Gastroesophageal sphincter (tissue), 4 donors: ENCODE measurements at places on chromosomes 1 and 21.

GRCh38 chr1:31652891-31653499, 8.3 kb upstream of the PEF1 start:
- no peak for ATAC-seq

- peak; percentile 89 for ATAC-seq
Observed at GRCh38 chr21:39125752-39126485, 57.3 kb downstream of the PSMG1 start.

GRCh38 chr1:21311016-21311415, 20.8 kb upstream of the ECE1 start:
- ATAC-seq, result no peak

GRCh38 chr1:182237329-182237728, 154.3 kb downstream of the GLUL start:
- ATAC-seq, result no peak

- no peak for ATAC-seq
Observed at GRCh38 chr1:82515650-82516049, 714.9 kb downstream of the ADGRL2 start.

- no peak for ATAC-seq
Observed at GRCh38 chr1:18575620-18576019, 55.0 kb upstream of the PAX7 start.

GRCh38 chr21:33866826-33867225, 48.8 kb downstream of the ATP5PO start:
- peak; percentile 51 for ATAC-seq

- ATAC-seq, result no peak
Observed at GRCh38 chr1:210332719-210333398, 4.2 kb downstream of the HHAT start.

DNA sequence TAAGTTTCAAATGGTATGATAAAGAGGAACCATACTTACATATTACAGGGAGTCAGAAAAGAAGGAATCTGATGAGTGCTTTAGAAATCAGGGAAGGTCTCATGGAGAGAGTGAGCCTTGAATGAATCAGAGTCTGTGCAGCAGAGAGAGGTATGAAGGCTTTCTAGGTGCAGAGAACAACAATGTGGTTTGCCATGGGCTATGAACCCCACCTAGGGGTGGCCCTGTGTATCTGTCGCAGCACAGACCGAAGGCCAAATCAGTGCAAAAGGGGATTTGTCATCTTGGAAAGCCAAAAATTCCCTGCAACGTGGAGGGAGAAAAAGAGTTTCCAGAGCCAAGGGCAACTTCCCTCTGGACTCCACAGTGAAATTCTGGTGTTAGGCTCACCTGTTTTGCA, 3.5 kb downstream of the PAPPA2 start:
- no peak for ATAC-seq

GRCh38 chr1:10456661-10457060, 6.8 kb downstream of the CORT start:
- ATAC-seq, result no peak

GRCh38 chr1:23836037-23836436, 10.8 kb upstream of the HMGCL start:
- ATAC-seq, result no peak

GRCh38 chr1:155005076-155006011, 2.7 kb downstream of the ZBTB7B start:
- no peak for ATAC-seq

- no peak for ATAC-seq
Observed at GRCh38 chr1:4306559-4307467, 347.6 kb upstream of the AJAP1 start.

- no peak for ATAC-seq
Observed at GRCh38 chr1:229557200-229557850, 1.2 kb downstream of the ABCB10 start.

DNA sequence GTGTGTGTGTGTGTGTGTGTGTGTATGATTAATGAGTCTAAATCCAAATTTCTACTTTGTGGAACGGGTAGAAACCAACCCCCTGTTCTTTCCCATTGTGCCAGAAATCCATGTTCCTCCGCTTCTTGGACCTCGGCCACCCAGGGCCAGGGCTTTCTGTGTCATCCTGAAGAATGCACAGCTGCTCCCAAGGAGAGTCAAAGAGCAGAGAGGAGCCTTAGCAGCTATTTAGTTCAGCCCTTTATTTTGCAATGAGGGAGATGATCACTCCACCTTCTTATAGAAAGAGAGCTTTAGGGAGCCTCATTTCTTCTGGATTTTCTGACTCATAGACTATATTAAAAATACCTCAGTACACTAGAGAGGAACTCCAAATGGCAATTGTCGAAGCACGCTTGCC, 489.3 kb upstream of the VAMP3 start:
- ATAC-seq, result no peak

DNA sequence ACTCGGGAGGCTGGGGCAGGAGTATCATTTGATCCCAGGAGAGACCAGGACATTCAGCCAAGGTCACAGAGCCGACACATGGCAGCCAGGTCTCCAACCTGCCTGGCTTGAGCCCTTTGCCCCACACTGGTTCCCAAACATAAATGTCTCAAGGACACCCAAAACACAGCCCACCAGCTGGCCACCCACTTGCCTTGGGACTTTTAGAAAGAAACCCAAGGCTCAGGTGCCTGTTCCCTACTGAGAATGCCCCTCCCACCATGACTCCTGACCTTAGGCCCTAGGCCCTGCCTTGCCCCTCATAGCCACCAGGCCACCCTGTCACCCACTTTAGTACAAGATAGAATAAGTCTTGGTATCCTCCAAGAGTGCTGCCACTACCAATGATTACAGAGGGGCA, 41.9 kb upstream of the LRP8 start:
- ATAC-seq, result no peak

GRCh38 chr1:215905493-215906115, 338.5 kb downstream of the KCTD3 start:
- ATAC-seq, result no peak

GRCh38 chr1:176858433-176858916, 306.0 kb downstream of the ASTN1 start:
- ATAC-seq, result no peak

DNA sequence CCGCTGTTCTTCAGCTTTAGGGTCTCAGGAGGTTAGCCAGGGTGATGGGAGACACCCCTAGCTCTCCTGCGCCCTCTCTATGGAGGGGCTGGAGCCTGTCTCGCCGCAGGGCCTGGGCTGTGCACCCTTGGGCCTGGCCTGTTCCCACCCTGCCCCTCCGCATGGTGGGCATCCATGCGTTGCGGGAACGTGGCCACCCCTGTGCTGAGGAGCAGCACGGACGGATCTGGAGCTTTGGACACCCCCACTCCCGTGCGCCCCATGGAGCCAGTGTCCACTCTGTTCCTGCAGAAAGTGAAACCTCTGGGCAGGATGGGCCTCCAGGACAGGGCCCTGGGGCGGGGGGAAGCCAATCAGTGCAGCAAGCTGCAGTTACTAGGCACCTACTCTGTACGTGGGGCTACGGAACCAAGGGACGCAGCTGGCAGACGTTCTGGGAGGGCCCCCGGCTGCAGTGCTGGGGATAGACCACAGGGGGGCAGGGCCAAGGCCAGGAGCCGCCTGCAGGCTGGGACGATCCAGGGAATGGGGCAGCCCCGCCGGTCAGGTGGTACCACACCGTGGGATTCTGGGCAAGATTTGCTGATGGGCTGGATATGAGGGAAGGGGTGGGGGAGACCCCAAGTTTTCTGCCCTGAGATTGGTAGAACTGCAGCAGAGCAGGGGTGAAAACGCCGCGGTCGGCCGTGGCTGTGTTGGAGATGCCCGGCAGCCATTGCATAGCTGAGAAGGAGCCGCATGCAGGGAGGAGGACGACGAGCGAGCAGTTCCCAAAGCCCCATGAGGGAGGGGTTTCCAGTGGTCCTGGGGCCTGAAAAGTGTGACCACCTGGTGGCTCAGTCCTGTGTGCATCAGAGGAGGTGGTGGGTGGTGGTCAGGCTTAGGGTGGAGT, 43.3 kb downstream of the TP73 start:
- peak; percentile 36 for ATAC-seq

DNA sequence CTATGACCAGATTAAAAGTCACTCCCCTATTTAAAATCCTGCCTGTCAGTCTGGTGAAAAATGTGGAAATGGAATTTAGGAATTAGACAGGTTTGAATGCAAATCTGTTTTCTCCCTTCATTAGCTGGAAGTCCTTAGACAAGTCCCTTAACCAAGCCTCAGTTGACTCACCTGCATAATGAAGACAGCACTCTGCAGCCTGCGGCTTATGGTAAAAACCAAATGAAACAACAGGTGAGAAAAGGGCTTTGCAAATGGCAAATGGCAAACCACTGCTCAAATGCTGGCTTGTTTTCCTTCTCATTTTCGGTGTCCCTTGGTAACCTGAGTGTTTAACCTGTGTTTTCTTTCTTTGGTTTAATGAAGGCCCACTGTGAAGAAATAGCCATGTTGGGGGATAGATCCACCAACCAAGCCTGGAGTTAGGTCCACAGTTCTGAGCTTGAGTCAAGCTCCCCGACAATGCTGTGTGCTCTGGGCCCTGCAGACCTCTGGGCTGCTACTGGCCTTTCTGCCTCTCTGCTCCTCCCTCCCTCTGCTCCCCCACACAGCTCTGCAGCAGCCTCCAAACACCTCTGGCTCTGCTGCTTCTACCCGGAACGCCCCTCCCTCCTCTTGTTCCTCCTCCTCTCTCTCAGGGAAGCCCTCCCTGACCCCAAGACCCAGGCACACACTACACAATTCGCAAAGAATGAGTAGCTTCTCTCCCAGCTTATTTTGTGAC, 641.8 kb downstream of the MATN1 start:
- ATAC-seq, result no peak

- ATAC-seq, result peak; percentile 43
Observed at GRCh38 chr1:47449822-47450552, 12.1 kb downstream of the FOXD2 start.

- peak; percentile 75 for ATAC-seq
Observed at GRCh38 chr1:115184951-115185331, 95.6 kb upstream of the TSPAN2 start.

- no peak for ATAC-seq
Observed at GRCh38 chr1:44507490-44508396, 102.7 kb downstream of the RNF220 start.

GRCh38 chr1:244599937-244600350, 53.0 kb upstream of the DESI2 start:
- ATAC-seq, result peak; percentile 57

DNA sequence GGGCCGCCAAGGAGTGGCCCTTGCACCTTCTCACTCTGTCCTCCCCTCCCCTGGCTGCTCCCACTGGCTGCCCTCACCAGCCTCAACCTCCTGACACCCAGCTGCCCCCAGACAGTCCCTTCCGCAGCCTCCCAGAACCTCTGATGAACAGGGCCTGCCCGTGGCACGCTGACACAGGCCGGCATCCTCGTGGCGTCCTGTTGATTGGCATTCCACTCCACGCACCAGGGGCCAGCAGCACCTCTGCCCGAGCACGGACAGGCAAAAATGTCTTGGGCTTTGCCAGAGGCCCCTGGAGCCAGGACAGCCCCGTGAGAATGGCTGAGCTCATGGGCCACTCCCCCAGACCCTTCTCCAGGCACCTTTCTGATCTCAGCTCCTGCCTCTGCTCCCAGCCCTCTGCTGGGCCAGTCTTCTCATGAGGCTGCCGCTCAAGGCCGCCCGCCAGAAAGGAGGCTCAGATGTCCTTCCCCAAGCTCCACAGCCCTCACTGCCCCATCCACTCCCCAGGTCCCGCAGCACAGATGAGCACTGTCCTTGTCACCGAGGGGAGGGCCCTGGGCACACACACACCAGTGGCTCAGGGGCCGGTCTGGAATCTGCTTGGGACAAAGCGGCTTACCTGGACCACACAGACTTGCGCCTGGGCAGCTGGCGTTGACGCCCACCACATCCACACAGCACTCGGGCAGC, 15.8 kb upstream of the RNF223 start:
- no peak for ATAC-seq

DNA sequence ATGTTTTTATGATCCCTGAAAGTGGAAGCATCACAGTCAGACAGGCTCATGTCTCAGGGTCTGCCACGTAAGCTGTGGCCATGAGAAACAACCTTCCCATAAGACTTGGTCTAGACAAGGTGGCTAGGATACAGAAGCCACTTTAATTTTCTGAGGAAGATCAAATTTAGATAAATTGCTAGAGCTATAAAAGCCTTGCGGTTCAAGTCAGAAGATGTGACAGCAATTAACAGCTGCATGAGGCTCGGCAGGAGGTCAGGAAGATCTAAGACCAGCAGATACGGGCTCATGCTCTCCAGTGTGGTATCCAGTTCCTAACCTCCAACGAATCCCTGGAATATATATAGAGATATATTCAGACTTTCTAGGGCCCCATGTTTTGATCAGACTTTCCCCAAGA, 577.1 kb downstream of the PLPP3 start:
- no peak for ATAC-seq

DNA sequence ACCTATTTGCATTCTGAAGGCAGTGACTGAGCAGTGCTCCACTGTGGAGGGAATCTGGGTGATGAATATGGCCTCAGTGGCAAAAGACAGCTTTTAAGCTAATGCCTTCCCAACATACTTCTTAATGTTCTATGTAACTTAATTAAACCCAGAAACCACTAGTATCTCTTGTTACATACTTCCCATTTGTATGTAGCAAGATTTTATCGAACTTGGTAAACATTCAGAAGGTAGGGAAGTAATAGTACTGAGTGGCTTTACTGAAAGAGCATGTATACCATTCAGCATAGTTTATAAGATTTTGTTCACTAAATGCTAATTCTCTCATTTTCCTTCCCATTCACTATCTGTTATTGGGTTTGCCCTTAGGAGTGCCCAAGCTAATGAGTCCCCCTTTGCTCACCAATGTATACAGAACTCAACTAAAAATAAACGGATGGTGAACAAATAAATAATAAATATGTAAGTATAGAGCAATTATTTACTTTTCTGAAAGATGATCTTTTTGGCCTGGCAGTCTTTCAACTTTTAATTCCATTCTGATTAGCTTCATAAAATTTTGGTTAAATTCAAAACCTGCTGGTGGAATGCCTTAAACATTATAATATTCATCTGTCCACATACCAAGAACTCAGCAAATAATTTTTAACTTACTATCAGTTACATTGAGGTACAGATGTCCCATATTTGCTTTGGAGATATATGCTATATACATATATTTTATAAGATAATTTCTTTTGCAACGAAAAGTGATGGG, 204.4 kb downstream of the APP start:
- no peak for ATAC-seq

DNA sequence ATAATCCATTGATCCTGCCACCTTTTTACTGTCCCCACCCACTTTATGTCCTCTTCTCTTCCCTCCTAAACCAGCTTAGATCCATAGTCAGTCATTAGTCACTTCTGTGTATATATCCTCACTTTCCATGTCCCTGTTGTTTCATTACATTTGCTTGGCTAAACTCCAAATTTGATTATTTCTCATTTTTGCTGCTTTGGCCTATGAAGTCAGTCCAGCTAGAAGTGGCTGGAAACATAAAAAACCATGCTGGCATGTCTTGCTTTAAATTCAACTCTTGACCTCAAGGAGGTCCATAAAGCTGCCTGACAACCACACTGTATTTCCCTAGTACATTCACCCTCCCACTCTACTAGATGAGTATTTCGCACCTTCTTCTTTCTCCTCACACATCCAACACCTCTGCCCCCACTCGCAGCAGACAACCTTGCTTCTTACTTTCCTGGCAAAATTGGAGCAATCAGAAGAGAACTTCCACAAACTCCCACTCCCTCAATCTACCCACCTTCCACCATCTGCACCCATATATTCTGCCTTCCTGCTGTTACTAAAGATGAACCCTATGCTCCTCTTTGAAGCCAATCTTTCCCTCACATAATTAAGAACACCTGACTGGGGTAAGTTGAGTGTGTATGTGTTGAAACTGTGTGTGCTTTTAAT, 72.1 kb downstream of the ZNF648 start:
- no peak for ATAC-seq
